ENCODE measurements at places on chromosomes 2 and 18.

- no peak for DNase-seq
Measured at GRCh38 chr2:176643646-176644045, 374.4 kb downstream of the MTX2 start.

- no peak for DNase-seq
Measured at GRCh38 chr2:64876137-64876647, 113.0 kb upstream of the SLC1A4 start.

GRCh38 chr2:113992090-113992489, 102.2 kb downstream of the ACTR3 start:
- no peak for DNase-seq

GRCh38 chr2:118857677-118858484, 10.4 kb upstream of the EN1 start:
- DNase-seq = no peak

GRCh38 chr2:6657855-6658254, 207.9 kb downstream of the CMPK2 start:
- DNase-seq = no peak

DNA sequence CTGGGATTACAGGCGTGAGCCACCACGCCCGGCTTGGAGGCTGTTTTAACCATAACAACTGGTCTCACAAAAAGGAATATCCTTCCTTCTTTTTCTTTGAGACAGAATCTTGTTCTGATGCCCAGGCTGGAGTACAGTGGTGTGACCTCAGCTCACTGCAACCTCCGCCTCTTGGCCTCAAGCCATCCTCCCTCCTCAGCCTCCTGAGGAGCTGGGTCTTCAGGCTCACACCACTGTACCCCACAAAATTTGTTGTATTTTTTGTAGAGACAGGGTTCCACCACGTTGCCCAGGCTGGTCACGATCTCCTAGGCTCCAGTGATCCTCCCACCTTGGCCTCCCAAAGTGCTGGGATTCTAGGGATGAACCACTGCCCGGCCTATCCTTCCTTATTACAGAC, 21.7 kb downstream of the CTIF start:
- DNase-seq = no peak

DNA sequence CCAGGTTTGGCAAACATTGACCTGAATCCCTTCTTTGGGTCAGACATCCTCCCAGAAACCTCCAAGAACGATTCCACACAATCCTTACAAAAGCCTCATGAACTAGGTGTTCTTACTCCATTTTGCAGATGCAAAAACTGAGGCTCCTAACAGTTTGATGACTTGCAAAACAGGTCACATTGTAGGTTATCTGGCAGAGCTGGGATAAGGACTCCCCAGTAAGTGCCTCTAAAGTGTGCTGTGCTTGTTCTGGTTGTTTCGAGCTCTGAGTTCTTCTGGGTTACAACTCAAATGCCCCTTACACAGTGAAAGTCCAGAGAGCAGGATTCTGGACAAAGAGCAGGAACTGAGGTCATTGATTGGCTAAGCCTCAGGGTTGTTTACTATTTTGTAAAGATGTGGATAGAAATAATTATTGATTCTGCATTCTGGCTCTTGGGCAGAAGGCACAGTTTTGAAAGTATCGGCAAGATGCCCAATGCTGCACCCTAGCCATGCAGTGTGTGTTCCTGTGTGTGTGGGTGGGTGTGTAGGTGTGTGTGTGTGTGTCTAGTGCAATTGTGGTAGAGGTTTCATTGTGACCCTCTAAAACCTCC, 17.0 kb upstream of the IGFBP2 start:
- no peak for DNase-seq

DNA sequence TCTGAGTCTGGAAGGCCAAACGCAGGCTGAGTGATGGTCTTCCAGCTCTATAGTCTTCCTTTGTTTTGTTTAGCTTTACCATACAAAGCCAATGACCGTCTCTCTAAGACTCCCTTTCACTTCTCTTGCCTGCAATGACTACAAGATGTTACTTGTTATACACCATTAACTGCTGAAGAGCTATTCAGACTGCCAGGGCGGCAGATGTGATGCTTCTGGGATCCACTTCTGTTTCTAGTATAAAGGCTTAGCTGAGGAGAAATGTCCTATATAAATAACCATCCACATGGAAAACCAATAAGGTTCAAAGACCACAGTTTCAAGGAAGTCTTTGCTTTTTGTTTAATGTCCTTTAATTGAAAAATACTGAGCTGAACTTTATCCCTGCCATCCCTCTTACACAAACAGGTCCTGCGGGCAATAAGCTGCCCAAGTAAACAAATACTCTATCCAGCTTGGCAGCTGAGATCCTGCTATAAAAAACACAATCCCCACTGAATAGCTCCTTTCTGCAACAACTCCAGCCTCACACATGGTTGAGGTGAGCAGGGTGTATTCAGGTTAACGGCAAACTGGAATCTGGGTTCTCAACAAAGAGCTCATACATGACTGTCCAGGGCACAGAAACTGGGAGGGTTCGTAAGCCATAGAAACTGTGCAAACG, 124.6 kb downstream of the VIT start:
- no peak for DNase-seq

GRCh38 chr2:108553209-108553919, 19.1 kb downstream of the LIMS1 start:
- DNase-seq = no peak

GRCh38 chr18:22279741-22280452, 110.5 kb downstream of the GATA6 start:
- DNase-seq = no peak

GRCh38 chr2:26317377-26318105, 28.4 kb upstream of the SELENOI start:
- DNase-seq = no peak

DNA sequence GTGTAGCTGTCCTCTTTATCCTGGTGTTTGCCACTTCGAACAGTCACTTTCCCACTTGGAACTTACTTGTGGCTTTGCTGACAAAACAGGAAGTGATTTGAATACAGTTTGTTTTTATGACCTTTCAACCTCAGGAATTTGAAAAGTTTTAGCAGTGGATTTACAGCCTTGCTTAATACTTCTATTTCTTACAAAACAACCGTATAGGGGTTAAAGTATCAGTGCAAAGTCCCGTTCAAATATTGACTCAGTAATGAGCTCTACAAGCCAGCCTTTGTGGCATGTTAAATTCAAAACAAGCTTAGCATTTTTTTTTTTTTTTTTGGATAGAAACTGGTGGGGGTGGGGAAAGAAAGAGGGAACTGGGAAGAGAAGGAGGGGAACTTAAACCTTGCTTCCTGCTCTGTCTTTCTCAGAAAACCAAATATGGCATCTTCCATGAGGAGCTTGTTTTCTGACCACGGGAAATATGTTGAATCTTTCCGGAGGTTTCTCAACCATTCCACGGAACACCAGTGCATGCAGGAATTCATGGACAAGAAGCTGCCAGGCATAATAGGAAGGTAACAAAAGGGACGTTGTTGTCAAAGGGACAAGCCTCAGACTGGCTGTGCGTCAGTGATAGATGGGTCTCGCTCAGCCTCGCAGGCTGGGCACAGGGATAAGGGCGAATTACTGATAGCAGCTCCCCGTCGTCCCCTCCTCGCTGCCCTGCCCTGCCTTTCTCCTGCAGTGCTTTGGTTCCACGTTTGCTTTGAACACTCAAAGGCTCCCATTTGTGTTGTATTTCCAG, at the start of gene HNMT:
Gene HNMT (plus strand): TSS at position 408 of the 793 bp plus-strand sequence. CDS start 19 bp downstream, at position 427.
- DNase-seq = no peak

DNA sequence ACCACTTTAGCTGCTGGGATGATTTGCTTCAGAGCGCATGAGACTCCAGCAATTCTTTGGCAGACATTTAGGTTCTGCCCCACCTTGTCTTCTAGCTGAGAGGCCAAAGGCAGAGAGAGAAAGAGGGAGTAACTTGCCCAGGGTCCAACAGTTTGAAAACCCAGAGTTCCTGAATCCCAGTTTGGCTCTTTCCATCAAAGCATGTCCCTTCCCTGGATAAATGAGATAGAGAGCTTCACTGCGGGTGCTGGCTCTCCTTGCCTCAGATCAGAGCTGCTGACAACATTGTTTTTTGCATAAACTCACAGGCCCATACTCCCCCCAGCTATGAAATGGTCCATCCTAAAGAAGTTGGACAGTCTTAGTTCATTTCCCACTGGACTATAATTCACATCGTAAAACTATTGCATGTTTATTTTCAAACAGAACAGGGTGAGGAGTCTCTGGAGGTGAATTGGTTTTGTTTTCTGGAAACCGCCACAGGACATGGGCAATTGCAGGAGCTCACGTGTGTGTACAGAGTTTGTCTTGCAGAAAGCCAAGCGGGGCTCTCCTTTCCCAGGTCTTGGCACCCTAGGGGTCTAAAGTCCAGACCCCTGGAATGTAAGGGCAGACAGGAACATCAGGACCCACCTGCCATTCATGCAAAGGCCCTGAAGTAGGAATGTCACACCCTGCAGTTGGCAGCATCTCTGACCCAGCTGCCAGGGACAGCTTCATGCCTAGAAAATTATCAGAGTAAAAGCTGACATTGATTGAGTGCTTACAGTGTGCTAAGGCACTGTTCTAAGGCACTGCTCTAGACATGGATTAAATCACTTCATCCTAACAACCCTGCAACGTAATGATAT, 25.0 kb upstream of the SLC14A2 start:
- no peak for DNase-seq

GRCh38 chr2:222653280-222653679, 2.6 kb downstream of the FARSB start:
- DNase-seq = no peak

- peak; percentile 75 for DNase-seq
Measured at GRCh38 chr2:72893594-72894319, 6.5 kb downstream of the SPR start.

DNA sequence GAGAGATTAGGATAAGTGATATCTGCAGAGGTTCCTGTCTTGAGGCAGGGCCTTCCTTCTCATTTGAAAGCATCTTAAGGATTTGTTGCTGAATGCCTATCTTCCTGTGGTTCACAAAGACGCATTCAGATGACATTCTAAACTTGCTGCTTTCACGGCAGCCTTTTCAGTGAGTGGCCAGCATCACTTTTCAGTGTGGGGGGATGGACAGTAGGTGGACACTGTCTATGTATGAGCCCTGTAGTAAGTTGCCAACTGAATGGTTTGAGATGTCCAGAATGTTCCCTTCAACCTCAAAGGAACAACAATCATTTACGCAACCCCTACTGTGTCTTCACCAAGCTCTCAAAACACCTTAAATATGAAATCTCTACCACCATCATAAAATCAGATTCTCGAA, 46.6 kb downstream of the SETBP1 start:
- DNase-seq = no peak

DNA sequence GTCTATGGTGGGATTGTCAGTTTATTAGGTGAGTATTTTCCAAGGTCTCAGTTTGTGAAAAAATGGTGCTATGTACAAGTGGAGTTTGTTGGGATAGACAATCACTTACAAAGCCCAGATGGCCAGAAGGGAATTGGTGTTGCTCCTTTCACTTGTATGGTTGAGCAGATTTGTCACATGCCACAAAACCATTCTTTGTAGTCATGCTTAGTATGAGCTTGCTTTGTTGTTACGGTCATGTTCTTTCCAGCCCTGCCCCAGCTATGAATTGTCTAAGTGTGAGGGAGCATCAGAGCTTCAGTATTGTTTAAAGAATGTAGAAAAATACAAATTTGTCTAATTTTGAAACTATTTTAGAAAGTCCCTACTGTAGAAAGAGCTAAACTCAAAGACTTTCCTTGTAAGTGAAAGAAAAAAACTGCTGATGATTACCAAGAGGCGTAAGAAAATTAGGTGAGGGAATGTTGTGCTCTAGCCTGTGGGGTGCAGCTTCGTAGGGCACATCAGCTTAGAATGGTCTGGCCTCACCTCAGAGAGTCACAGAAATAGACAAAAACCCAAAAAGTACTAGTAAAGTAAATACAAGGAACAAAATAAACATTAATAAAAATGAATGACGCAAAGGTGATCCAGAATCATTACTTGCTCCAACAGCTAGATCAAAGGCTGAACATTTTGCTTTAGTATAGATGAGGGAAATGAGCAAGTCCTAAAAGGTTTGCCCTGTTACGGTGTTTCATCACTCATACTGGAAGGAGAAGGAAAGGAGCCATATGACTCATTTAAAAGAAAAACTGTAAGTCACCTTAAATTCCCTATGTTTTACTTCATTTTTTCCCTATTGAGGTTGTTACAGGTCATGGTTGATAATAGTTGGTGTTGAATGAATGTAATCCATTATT, 9.2 kb downstream of the TGIF1 start:
- peak; percentile 18 for DNase-seq

DNA sequence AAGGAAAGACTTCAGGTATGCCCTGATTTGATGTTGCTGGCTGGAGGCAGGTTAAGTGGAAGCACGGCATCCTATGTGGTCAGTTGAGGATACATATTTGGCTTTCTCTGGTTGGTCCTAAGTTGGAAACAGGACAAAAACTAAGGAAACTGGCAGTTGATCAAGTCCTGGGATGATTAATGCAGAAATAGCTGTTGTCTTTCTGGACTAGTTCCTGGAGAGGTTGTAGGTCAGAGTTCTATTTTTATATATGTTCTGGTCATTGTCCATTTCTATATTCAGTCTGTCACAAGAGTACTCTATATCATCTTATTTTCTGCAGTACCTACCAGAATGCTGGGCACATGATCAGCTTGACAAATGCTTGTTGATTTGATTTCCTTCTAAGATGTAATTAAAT, 4.0 kb upstream of the SLC35F5 start:
- DNase-seq = no peak

DNA sequence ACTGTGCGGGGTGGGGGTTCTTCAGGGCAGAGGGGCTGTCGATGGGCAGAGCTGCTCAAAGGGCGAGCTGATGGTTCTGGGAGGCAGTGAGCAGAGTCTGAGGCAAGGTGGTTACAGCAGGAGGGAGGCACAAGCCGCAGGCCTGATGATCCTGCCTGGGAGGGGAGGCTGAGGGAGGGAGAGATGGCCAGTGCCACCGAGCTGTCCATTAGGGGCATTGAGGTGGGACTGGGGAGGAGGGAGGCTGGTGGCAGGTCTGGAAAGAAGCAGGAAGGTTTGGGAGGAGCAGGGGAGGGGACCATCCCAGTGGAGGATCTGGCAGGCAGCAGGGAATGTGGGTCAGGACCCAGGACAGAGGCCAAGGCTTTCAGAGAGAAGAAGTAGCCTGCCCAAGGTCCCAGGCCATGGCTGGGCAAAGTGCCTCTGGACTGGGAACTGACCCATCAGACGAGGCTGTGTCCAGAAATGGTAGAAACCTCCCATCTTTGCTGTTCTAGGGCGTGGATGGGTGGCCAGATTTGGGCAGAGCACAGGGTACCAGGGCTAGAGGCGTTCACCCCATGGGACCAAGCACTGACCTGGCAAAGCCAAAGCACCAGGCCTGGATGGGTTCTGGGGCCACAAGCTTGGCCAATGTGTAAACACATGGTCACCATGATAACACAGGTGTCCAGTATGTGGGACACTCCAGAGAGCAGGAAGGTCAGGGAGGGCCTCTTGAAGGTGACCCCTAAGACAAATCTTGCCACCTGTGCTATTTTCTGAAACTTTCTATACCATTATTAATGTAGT, 55.5 kb downstream of the INHBB start:
- DNase-seq = no peak
